Lower lobe of right lung (tissue), 2 donors: ENCODE measurements at places on chromosomes 2 and 18.

DNA sequence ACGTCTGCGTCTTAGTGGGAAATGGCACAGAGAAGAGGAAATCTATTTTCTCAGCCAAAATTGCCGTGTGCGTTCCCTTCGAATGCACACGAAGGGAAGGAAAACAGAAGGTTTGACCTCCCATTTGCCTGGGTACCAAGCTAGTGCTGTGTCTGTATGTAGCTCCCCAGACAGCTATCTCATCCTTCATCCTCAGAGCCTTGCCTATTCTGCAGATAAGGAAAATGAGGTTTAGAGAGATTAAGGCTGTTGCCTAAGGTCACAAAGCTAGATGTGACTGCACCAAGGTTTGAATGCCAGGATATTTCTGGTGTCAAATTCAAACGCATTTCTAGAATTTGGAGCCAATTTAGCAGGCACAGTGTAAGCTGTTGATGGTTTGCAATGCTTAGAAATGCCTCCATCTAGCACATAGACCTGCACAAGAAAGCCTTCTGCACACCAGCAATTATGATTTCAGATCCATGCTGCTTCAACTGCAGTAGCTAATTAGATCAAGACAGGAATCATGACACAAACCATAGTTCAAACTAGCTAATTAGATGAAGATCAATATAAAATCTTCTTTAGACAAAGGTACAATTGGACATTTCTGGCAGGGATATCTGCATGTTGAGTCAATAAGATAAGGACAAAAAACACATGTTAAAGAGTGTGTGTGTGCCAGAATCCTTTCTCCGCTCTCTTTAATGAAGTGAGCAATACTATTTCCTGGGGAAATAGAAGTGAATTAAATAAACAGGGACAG lies 115.1 kb downstream of the CMPK2 start:
- DNase-seq = no peak

GRCh38 chr2:218024871-218025270 lies 22.1 kb upstream of the TNS1 start:
- no peak for DNase-seq

DNA sequence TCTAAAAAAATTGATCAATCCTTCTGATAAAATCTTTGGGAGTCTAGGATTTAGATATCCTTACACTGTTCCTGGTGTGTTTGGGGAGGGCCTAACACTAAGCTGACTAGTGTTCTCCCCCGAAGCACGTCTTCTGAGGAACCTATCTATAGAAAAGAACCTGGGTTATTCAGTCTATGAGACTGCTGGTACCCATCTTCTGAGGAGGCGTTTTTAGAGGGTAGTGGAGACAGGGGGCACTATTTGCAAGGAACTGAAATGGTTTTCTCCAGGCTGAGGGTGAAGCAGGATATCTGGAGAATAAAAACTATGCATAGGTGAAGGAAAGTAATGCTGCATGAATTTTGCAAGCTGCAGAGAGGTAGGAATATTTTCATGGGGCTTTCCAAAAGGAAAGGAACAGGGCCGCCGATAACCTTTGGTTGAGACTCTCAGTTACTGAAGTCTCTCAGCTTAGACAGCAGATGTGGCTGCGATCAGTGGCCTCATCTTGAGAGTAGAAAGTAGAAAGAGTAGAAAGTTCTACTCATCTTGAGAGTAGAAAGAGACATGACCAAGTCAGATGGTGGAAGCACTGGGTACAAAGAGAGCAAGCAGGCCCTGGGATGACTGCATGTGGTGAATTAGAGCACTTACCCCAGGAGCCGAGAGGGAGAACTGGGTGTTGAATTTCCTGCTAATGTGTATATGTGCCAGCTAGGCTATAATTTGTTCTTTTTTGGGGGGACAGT lies 31.8 kb upstream of the KCNE4 start:
- no peak for DNase-seq

DNA sequence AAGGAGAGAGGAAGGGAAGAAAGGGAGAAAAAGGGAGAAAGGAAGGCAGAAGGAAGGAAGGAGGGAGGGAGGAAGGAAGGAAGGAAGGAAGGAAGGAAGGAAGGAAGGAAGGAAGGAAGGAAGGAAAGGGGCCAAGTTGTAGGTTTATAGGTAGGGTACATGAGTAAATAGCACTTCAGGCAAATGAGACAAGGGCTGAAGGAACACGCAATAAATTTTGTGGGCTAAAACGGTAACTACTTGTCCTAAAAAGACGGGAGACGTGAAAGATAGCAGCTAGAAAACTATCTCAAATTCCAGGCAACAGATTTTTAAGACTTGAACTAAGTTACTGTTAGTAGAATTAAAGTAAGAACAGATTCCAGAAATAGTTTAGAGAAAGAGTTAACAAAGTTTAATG lies 129.3 kb upstream of the XIRP2 start:
- no peak for DNase-seq

- DNase-seq = no peak
These were observed 32.6 kb downstream of the CALCRL start for GRCh38 chr2:187415449-187415848.

DNA sequence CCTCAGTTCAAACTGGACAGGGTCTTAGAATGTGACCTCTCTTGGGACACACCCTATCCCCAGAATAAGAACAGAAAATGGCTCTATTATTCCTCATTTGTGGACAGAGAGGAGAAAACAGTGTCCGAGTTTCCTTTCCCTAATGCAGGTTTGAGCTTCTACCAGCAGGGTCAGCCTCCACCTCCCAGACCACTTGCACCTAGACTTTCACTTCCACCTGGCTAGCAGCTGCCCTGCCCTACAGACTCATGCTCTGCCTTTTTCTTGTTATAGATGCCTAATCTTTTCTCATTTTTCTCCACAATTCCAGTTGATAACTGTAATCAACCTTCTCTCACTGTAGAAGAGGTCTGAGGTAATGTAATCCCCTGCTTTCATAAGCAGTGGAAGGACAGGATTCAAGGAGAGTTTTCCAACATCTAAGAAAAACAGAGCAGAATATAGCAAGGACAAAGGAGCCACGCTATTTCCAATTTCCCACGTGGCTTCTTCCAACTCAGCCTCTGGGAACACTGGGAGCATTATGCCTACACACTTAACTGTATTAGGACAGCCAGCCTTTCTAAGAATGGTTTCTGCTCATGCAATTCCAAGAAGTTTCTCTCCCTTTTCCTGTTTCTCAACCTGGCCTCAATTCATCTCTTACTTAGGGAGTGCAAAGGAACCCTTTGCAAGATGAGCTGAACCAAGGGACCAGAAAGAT lies 239.8 kb downstream of the BCL11A start:
- DNase-seq = no peak

DNA sequence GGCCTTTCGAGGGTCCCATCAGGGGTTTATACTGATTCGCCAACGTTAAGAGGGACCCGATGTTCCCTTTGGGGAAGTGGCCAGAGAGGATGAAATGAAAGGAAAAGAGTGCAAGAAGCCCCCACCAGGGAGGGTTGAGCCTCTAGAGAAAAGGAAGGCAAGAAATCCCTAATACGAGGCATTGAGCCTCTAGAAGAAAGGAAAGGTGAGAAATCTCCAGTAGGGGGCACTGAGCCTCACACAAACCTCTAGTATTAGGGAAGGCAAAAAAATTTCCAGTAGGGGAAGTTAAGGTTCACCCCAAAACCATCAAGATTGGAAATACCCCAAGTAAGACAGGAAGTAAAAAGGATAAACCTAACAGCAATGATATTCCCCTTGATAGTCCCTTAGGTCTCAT lies 9.8 kb upstream of the SAP130 start:
- DNase-seq = no peak
